GM04503 (cell line): ENCODE measurements at places on chromosomes 3 and 15.

DNA sequence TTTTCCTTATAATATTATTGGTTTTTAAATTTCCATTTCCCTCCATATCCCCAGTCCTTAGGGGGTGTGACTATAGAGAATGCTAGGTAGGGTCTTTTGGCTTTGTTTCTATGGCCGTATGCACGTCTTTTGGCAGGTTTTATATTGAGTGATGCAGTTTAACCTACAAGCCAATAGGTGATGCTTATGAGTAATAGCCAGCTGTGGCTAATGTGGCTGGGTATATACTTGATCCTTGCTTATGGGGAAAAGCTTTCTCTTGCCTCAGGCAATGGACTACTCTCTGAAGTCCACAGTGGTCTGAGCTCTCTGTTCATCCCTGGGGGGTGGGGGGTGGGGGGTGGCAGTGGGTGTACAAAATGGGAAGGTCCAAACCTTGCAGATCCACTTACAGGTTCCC is 223.9 kb downstream of the MFSD1 start:
- no peak for DNase-seq

- DNase-seq: no peak
Observed at GRCh38 chr15:42110367-42110766, 16.0 kb upstream of the PLA2G4D start.

GRCh38 chr3:182914341-182914740 is 66.0 kb downstream of the DCUN1D1 start:
- DNase-seq: peak; percentile 9

- no peak for DNase-seq
Observed at GRCh38 chr15:65824031-65824743, 32.1 kb upstream of the DENND4A start.

DNA sequence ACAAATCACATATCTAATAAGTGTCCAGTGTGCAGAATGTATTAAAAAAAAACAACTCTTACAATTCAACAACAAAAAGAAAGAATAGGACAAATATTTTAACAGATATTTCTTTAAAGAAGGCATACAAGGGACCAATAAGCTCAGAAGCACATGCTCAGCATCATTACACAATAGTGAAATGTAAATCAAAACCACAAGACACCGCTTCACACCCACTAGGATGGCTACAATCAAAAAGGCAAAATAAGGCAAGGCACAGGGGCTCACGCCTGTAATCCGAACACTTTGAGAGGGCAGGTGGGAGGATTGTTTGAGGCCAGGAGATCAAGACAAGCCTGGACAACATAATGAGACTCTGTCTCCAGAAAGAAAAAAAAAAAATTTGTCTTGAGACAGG is 255.6 kb downstream of the MAGI1 start:
- DNase-seq: no peak

DNA sequence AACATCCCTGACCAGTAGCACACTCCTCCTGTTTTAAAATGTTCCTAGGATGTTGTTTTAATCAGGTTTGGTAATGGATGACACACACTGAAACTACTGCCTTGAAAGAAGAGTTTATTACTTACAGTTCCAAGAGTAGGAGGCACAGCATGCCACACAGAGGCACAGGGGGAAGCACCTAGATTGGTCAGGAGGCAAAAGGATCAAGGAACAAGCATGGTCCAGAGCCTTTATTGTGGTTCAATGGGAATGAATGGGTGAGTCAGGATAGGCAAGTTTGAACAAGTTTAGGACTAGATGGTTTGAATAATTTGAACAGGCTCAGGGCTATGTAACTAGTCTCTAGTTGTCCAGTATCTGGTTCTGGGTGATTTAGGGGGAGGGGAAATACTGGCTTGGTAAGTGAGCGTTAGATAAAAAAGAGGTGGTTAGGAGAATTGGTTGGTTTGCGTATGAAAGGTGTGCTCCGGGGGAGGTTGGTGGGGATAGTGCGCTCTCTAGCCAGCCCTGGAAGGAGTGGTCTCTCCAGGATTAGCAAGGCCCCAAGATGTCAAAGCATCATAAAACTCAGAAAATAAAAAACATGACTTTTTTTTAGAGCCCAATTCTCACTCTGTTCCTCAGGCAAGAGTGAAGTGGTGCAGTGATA is 35.1 kb downstream of the TMOD3 start:
- DNase-seq: no peak

DNA sequence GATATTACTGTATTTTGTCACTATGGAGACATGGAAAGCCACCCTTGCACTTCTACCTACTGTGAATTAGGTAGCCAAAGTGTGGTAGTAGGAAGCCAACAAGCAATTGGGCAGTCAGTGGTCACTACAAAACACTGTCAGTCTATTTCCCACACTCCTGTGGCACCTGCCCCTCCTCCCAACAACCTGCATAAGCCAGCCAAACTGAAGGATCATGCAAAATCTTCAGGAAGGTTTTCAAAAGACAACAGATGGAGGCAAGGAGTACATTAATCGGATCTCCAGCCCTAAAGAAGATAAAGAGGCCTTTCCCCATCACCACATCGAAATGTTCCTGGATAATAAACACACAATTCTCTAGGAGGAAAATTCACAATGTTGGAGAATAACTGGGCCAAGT is 11.9 kb downstream of the POMGNT2 start:
- DNase-seq: no peak

DNA sequence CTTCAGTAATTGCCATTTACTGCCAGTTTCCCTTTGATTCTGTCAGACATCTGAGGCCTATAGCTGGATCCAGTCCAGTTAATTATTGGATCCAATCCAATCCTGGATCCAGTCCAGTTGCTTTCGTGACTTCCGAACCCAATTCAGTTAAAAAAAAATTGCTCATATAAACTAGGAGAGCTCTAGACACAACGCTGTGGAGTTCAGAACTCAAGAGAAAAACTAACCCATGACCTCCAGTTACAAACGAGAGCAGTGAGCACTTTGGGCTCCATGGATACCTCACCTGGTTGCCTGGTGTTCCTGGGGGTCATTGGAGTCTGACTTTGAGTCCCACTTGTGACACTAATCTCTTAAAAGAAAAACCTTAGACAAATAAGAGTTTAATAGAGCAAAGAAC is 269.8 kb downstream of the THSD4 start:
- DNase-seq: no peak

DNA sequence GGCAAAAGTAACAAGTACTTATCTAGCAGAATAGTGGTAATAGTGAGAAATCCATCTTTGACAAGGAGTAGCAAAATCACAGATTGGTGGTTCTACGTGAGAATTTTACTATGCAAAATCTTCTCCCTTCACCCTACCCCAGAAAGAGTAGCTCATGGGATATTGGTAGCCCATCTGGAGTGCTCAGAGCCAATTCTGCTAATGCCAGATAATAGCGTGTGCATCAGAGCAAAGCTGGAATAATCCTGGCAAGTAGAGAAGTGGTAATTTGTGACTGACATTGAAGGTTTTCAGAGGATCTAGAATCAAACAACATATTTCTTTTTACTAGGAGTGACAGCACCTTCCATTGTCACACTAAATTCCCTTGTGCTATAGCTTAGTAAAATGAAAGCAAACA is 192.9 kb downstream of the ZBBX start:
- DNase-seq: no peak

DNA sequence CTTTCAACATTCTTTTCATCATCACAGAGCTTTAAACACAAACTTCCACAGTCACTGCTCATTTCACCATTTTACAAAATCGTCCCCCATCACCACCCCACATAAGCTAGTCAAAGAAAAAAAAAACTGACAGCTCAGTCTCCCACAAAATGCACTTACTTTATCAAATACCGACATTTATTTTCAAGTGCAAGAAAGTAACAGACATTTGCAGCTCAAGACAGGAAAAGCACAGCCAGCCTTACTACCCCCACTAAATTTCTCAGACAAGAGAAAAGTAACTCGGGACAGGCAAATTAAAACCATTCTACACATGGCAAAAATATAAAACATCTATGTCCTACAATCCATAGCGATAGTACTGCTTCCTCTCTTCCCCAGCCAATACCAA is 402.4 kb downstream of the SHQ1 start:
- DNase-seq: no peak

DNA sequence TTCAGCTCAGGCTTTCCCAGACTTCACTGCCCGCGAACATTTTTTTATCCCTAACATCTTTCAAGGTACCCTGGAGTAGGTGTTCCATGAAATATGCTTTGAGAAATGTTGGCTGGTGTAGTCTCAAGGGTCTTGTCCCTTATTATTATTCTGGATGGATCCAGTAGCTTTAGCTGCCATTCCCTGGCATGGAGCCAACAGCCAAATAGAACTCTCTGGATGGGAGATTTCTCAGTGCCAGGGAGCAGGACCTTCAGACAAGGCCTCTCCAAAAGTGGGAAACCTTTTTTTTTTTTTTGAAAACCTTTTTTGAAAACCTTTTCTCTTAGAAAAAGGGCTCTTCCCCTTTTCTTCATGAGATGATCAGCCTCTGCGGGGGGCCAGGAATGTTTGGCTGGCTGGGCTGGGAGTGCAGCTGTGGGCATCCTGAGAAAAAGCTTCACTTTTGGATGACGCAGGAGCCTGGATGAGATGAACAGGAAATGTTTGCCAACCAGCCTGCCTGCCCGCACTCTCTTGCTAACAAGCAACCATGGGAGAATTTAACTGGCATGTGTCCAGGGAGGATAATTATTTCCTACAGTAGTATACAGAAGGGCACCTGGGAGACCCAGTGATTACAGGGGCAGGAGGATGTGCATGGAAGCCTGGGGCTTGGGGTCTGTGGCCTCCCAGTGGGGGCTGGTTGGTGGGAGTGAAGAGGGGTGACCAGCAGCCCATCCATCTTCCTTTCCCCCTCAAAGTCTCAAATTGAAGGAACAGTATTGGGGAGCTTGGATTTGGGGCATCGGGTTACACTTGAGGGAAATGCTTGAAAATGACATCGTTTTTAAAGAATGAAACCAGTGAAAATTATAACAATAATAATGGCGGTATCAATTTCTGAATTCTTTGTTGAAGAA is 109.1 kb upstream of the LRIG1 start:
- no peak for DNase-seq

DNA sequence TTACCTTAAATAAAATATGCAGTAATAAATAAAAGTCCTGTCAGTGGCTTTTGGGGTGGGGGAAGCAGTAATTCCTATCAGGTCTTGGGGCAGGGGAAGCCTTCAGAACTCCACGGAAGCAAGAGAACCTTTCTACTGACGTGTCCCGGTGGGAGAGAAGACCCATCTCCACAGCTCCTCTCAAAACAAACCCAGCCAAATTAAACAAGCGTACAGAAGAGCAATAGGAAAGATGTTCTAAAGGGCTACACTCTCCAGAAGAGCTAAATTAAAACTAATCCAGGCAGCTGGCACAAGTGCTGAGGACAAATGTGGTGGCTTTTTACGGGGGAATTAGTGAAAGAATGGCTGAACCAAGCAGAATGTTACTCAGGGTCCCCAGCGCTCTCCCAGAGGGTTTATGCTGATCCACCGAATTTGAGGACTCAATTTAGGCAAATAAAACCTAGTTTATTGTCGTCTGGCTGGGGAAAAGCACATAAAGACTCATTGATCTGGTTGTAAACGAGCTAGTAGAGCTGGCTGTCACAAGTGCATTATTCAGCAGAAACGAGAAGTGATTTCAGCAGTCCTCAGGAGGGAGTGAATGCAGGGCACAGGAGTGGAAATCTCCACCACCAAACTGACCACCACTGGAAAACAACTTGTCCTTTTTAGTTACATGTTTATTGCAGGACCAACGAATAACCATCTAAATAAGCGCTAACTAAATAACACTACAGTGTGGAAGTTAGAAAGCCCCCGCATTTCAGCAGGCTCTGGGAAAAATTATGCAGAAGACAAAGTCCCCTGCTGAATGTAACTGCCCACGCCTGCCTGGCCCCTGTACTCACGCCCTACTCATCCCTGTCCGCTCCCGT is 13.5 kb downstream of the BFSP2 start:
- DNase-seq: no peak
